ENCODE measurements at places on chromosomes 13 and 19.

DNA sequence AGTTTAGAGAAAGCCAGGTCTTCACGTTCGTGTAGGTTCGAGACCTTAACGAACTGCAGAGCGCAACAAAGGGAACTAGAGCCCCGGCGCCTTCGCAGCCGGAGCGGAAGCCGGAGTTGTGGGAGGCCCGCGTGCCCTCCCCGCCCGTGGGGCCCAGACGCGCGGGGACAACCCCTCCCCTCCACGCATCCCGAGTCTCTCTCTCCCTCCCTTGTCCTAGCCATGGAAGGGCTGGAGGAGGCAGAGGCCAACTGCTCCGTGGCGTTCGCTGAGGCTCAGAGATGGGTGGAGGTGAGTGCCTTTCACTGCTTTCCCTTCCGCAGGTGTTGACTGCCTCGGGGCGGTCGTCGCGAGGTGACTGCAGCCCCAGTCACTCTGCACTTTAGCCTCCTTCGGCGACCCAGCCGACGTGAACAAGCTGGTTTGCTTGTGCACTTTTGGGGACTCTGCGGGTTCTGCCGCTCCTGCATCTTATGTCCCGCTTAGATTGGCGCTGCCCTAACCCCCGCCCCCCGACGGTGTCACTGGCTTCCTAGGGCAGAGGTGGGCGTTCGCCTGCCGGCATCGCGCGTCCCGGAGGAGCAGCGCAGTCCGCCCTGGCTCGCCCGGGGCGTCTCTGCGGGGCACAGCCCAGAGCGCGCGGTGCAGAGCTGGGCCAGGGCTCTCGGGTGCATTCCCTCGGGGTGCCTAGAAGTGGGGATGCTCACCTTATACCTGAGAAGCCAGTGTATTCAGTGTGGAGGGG lies 478 bp downstream of the LMO7 start:
- DNase-seq: peak; percentile 35

DNA sequence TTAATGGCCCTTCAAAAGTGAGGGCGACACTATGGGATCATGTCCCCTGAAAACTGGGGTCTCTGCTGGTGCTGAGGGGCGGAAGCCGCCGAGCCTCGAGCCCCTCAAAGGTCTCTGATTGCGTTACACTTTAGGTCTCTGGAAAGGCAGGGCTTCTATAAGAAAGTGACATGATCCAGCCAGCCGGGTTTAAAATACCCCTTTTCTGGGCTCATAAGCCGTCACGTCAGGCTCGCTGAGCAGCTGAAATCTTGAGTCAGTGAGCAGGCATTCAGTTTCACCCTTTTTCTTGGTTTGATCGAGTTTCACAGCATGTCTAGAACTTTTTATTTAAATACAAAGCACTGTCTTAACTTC lies 600 bp upstream of the HMGB1 start:
- DNase-seq: no peak

DNA sequence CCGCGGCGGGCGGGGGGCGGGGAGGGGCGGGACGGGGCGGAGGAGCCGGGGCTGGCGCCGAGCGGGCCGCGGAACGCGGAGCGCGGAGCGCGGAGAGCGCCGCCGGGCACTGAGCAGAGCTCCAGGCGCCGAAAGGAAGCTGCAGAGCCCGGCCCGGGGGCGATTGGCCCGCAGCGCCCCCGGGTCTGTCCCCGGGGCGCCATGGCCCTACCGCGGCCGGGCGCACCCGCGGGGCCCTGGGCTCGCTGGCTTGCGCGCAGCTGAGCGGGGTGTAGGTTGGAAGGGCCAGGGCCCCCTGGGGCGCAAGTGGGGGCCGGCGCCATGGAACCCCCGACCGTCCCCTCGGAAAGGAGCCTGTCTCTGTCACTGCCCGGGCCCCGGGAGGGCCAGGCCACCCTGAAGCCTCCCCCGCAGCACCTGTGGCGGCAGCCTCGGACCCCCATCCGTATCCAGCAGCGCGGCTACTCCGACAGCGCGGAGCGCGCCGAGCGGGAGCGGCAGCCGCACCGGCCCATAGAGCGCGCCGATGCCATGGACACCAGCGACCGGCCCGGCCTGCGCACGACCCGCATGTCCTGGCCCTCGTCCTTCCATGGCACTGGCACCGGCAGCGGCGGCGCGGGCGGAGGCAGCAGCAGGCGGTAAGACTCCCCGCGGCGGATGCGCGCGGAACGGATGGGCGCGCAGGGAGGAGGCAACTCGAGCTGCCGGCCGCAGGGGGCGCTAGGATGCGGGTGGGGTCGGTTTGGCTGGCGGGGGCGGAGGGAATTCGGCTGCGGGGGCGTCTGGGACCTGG lies at the start of gene PDE4A:
Gene PDE4A, plus strand, starts transcription at position 95 of the 796 bp plus-strand sequence. Its CDS starts 227 bp downstream, at position 322.
- peak; percentile 58 for DNase-seq

DNA sequence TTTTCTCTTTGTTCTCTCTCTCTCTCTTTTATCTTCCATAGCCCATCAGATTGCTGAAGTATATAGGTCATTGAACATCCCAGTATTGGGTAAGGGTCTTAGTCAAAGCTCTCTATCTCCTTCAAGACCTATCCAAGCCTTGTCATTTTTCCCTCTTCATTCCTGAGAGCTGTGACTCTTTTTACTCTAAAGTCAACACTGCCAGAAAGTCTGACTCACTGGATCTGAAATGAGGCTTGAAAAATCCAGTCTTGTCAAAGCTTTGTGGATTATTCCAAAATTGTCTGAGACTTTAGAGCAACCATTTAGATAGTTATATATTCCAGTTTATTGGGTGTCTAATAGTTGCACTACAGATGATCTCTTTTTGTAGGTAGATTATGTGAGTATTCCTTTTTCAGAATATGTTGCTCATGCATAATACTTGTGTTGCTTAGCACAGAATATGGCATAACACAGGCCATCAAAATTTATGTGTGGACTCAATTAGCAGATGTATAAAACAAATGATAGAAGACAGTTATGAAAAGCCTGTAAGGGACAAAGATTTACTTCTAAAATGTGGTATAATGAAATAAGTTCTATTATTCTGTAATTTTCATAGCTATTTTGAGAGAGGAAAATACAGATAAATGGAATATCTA lies 389.3 kb upstream of the PCDH9 start:
- no peak for DNase-seq

DNA sequence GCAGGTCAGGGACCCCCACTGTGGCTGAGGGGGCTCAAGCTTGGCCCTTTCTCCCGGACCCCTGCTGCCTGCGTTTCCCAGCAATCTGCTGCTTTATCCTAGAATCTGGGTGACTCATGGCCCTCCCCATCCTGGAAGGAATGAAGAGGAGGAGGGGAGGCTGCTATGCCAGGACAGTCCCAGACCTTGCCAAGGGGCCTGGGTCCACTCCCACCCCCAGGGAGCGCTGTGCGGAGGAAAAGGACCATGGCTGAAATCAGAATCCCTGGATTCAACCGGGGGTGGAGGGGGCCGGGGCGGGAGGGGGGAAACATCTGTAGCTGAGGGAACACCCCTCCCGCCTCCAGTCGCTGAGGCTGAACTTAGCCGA lies 20.5 kb downstream of the ZNF114 start:
- no peak for DNase-seq

DNA sequence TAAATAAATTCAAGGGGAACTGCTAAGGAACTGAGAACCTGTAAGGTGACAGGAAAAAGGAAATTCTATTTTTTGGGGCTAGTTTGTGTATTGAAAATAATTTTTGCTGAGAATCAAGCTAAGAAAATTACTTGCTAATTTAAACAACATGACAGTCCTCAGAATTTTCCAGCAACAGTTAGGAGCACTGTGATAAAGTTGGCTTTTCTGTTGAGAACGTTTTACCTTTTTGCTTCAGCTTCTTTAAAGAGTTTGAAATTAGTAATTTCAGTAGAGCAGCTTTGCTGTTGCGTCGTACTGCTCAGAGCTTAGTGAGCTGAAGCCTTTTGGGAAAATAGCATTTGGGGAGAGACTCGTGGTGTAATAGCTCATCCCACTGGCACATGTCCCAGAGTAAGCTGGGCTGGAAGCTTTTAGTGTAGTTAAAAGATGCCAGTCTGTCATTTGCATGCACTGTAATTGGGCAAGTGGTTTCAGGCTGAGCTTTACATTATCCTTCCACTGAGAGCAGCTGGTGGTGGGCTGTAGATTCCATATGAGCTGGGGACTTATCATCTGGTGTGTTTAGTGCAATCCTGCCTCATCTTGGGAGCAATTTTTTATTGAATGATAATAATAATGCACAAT lies 69.8 kb downstream of the LRCH1 start:
- DNase-seq: no peak

- DNase-seq: no peak
Measured at GRCh38 chr13:91986761-91987483, 588.5 kb downstream of the GPC5 start.

- no peak for DNase-seq
Measured at GRCh38 chr13:35693134-35693784, 216.8 kb upstream of the MAB21L1 start.

DNA sequence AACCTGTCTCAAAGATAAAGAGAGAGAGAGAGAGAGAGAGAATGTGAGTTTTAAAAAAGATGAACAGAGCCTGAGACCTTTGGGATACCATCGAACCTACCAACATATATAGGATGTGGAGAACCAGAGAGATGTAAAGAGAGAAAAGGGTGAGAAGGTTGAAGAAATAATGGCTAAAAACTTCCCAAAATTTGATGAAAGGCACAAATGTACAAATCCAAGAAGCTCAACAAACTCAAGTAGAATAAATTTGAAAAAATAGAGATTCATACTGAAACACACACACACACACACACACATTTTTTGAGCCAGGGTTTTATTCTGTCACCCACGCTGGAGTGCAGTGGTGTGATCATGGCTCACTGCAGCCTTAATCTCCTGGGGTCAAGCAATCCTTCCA lies 16.3 kb downstream of the ZNF558 start:
- DNase-seq: no peak

- no peak for DNase-seq
Measured at GRCh38 chr13:40273253-40274025, 393.0 kb downstream of the FOXO1 start.

DNA sequence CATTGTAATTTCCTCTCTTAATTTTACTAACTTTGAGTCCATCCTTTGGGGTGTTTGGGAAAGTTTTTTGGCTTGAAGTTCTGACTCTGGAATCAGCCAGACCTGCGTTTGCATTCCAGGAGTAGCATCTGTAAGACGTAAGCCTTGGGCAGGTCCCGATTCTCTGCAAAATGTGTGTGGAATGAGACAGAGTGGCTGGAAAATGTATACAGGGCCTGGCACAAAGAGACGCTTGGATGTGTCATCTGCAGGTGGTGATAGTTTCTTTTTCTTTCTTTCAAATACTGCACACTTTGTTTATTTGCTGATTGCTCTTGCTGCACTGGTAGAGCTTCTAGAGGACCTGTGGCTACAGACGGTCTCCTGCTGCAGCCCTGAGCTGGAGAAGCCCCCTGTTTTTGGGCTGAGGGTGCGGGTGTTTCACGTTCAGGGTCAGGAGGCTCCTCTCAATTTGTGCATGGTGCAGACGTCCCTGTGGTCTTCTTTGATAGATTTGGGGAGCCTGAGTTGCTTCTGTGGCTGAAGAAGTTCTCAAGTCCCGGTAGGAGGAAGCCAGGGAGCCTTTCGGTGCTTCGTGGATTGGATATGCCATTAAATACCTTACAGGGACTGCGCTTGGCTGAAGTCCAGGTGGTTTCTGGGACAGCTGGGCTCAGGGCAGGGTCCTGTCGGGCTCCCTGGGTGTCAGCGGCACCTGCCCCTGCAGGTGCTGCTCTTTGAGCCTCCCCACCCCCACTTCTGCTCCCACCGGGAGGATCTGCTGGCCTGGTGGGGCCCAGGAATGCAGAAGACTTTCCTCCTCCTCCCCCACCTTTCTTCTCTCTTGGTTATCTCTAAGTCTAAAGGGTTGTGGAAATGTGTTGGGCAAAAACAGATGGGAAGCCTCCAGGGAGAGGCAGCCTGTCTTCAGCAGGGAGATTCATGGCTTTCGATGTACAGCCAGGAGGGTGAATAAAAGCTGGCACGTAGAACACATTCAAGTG lies 44.0 kb upstream of the GAS6 start:
- no peak for DNase-seq

DNA sequence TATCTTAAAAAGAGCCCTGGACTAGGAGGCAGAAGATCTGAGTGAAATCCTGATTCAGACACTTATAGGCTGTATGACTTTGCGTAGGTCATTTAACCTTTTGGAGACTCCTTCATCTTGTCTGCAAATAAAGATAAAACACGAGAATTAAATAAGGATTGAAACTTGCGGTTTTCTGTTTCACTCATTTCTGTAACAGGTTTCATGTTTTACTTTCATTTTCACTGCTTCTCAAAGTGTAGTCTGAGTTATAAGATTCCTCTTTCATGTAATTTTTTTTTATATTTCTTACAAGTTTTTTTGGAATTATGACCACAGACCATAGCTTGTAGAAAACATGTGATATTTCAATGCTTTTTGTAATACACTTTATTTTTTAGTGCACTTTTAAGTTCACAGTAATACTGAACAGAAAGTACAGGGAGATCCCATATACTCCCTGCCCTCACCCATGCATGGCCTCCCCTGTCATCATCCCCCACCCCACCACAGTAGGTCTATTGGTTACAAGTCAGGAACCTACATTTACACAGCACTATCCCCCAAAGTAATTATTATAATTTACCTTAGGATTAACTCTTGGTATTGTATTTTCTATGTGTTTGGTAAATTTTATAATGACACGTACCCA lies 174.6 kb downstream of the ITGBL1 start:
- DNase-seq: peak; percentile 23

DNA sequence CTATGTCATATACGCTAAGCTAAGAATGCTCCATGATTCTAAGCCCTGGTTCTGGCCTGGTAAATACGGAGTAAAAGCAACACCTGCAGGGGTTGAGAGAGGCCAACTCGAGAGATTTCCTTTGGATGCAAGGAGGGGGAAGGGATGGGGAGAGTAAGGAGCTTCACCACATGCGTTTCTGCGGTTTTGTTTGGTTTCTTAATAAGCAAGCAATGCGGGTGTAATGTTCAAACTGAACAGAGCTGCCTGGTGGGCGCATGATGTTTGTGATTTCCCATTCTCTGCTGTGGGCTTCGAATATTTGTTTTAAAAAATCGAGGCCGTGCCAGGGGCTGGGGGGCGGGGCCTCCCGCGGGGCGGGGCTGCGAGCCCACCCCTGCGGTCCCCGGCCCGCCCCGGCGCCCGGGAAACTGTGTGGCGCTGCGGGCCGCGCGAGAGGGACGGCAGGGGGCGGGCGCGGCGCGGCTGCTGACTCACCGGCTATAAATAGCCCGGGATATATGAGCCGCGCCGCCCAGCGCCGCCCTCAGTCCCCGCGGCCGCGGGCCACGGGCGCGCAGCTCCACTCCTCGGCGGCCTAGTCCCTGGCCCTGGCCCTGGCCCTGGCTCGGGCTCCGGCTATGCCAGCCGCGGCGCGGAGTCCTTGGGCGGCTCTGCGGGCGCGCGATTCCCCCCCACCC lies 5.1 kb downstream of the BBC3 start:
- DNase-seq: peak; percentile 85

DNA sequence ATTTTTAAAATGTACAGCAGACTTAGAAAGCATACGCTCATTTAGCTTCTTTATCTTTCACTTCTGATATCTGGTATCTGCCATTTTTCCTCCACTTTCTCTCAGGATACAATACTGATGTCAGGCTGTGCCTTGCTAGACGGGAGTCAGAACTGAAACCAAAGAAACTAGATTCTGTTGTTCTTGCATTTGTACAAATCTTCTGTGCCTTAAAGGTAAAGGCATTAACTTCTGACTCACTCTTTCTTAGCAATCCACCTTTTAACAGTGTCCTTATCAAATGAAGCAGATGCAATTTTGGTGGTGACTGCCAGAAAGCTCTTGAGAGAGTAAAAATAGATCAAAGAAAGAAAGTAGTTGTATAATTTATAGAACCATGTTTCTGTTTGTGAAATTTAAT lies 370.4 kb downstream of the PCDH20 start:
- no peak for DNase-seq
